ENCODE measurements at places on chromosomes 16 and 17.

DNA sequence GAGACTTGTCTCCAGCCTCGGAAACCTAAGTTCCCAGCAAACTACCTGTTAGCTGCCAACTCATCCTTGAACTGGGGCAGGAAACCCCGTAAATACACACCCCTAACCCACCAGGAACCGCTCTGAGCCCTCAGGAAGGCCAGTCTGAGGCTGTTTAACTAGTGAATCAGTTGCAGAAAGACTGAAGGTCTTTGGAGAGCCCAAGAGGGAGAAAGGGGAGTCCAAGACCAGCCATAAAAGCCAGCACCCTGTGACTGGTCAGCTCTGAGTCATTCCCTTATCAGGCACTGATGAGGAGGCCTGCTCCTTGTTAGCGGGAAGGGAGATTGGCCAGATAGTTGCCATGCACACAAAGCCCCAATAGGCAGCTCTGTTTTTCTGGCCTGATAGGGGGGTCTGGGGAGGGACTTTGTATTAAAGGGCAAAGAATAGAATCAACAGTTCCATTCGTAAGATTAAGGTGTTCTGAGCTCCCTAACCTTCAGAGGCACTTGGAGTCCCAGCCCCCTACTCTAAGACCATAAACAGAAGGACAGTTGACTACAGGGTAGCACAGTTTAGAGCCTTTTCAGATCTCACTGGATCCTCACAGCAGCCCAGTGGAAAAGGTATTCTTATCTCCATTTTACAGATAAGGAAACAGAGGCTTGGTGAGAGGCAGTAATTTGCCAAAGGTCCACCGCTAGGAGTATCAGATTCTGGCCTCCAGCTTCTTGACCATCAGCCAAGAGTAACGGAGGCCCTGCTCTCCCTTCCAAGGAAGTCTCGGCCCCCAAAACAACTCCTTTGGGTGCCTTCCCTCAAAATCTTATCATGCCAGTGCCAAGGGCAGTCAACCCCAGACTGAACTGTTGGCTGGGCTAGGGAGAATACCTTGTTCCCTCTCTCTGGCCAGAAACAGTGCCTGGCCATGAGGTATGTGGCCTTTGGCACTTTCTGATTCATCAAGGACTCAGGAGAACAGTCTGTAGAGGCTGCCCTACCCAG is 2.2 kb upstream of the KRT19 start:
- no peak for DNase-seq

- DNase-seq, result no peak
Measured at GRCh38 chr17:33637534-33637933, 344.4 kb upstream of the ASIC2 start.

GRCh38 chr17:1490643-1491442 is 1.6 kb downstream of the MYO1C start:
- DNase-seq, result peak; percentile 45

- no peak for DNase-seq
Measured at GRCh38 chr16:23554536-23554935, 2.6 kb downstream of the EARS2 start.

DNA sequence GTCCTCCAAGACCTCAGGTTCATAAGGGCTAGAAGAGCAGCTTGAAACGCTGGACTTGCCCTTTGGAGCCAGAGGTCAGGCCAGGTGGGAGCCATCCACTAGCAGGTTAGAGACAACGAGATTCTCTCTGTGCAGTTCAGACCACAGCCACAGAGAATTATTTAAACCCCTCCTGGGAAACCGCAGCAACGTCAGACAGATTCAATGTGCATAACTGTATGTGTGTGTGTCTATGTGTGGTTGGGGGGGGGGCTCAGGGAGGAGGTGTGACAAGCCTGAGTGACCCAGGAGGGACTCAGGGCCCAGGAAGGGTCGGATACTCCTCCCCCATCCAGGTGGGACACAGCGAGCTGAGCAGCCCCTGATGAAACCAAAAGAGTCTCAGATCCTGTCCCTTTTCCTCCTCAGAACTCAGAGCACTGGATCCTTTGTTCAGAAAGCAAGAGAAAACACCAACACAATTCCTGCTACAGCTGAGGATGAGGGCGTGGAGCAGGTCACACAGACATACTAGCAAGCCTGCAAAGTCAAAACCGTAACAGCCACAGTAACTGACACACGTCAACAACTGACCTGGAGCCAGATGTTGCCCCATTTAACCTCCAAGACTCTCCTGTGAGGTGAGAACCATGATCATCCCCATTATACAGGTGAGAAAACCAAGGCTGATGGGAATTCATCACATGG is 66.8 kb downstream of the XYLT1 start:
- DNase-seq, result no peak

DNA sequence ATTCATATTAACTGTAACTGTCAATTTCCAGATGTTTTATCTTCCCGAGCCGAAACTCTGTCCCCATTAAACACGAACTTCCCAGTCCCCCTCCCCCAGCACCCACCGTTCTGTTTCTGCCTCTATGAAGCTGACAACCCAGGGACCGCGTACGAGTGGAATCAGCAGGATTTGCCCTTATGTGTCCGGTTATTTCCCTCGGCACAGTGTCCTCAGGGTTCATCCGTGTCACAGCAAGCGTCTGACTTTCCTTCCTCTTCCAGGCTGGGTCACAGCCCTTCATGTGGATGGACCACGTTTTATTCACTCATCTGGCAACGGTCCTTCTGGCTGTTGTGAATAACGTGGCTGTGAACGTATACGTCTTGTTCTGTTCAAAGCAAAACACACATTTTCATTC is 31.3 kb downstream of the METRNL start:
- DNase-seq, result no peak

DNA sequence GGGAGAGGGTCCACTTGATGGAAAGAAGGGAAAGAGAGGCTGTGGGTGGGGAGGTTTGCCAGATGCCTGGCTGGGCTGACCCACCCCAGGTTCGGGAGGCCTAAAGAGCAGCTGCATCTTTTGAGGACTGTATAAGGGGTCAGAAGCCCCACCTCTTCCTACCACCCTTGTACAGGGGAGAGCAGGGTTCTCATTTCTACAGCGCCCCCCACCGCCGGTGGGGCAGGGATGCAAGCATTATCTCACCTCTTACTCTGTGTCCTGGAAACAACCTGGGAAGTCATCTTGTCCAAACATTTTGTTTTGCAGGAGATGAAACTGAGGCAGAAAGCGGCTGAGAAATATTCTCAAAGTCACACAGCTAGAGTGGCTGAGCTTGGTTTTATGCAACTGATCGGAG is 22.5 kb upstream of the CCDC182 start:
- DNase-seq, result no peak

GRCh38 chr17:32275060-32276042 is 9.7 kb downstream of the RHBDL3 start:
- no peak for DNase-seq

- DNase-seq, result no peak
Measured at GRCh38 chr17:68850749-68851510, 104.3 kb downstream of the ABCA8 start.

DNA sequence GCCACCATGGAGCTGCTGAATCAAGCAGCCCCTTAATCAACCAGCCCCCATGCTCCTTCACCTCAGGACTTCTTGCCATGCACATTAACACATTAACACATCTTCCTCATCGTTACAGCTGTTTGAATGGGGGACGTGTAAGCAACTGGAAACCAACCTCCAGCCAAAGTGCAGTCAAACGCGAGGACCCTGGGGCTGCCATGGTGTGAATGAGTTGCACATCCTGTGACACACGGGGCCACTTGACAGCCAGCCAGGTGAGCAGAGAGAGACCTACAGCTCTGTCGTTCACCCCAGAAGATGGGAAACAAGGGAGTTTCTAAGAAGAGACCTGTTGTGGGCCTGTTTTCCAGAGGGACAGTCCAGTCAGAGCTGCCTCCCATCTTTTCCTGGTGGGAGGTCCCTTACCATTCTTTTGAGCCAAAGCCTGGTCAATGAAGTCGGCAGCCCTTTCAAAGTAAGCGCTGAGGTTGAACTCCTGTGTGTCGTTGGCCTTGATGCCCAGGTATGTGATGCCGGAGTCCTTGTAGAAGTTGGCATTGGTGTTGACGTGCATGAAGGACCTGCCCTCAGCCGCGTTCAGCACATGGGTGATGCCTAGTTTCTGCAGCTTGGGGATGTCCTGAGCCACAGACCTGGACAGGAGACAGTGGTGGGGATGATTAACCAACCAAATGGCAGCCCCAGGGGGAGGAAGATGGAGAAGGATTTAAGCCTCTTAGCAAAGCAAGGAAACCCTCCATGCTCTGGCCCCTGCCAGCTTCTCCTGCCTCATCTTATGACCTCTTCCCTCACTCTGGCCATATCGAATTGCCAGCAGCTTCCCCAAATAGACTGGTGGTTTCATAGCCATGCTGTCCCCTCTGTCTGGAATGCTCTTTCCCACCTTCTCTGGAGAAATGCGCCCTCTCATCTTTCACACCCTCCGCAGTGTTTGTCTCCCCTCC is 4.2 kb downstream of the DUSP3 start:
- no peak for DNase-seq

- no peak for DNase-seq
Measured at GRCh38 chr17:72884066-72884465, 208.4 kb downstream of the SLC39A11 start.

DNA sequence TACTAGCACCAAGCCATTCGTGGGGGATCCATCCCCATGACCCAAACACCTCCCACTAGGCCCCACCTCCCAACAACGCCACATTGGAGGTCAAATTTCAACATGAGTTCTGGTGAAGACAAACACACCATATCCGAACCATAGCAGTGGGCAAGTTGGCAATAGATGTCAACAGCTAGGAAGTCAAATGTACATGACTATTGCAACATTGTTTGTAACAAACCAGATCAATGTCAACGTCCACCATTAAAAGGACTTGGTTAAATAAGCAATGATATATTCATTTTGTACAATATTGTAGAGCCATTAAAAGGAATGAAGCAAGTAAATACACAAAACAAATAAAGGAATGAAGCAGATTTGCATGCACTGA is 26.5 kb upstream of the CIITA start:
- no peak for DNase-seq

DNA sequence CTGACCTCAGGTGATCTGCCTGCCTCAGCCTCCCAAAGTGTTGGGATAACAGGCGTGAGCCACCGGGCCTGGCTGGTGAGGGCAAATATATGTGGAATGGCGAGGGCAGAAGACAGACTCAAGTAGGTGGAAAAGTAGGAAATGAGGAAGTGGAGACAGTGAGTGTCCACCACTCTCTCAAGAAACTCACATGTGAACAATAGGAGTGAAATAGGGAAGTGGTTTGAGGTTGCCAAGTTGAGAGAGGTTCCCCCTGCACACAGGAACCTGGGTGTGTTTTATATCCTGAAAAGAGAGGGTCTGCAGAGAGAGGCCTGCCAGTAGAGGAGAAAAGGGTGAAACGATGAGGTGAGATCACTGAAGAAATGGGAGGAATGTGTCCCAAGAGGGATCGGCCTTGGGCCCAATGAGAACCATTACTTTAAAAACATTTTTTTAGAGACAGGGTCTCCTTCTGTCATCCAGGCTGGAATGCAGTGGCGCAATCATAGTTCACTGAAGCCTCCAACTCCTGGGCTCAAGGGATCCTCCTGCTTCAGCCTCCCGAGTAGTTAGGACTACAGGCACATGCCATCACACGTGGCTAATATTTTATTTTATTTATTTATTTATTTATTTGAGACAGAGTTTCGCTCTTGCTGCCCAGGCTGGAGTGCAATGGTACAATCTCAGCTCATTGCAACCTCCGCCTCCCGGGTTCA is 17.1 kb upstream of the CORO1A start:
- DNase-seq, result no peak

DNA sequence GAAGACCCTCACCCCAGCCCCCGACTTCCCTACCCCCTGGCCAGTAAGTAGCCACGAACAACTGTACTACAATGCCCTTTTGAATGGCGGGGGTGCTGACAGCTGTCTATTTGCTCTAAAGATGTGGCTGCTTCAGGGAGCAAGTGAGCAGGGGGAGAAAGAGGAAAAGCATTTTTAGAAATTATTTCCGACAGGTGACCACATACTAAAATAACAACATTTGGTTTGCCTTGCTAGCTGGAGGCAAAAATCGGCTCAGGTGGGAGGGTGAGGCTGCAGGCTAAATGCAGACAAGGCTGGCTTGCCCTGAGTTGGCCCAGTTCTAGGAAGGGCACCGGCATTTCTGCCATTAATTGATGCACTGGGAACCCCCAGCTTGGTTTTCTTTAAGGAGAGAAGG is 188.5 kb downstream of the XYLT1 start:
- DNase-seq, result no peak

DNA sequence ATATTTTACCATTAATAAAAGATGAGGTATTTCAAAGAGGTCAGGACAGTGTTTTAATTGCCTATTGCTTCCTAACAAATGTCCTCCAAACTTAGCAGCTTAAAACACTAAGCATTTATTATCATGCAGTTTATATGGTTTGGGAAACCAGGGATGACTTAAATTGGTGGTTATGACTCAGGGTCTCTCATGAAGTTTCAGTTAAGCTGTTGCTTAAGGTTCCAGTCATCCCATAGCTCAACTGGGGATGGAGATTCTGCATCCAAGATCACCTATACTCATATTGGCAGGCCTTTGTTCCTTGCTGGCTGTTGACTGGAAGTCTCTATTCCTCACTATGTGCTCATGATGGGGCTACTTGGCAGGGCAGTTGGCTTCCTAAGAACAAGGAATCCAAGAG is 1329.9 kb upstream of the GOT2 start:
- DNase-seq, result no peak

DNA sequence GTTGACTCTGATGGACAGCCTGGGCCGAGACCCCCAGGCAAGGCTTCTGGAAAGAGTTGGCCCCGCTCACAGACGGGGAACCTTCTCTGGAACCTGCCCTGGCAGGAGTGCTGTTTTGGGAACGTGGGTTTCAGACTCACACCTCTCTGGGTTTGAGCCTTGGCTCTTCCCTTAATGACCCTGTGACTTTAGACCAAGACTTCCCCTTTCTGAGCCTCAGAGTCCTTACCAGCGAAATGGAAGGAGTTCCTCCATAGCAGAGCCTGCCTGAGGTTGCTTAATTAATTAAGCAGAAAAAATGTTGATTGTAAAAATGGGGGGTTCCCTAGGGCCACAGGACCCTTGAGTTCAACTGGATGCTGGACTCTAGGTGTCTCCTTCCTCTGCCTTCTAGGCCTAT is 408.2 kb downstream of the SEC14L1 start:
- no peak for DNase-seq

DNA sequence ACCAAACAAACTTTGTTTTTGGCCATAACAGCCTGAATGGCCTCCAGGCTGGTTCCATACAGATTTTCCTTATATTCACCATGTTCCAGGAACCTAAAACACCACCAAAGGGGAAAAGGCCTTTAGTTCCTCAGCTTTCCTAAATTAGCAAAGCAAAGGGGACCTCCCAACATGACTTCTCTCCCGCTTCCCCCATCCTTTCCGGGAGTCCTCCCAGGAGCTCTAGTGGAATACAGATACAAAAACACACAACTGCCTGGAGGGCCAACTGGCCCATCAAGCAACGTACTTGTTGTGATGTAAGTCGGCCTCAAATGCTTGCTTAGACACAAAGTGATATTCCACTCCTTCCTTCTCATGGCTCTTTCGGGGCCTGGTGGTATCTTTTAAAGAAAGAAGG is 22.1 kb downstream of the MPP3 start:
- DNase-seq, result no peak

GRCh38 chr17:7557775-7558543 is 591 bp upstream of the TNFSF13 start:
- no peak for DNase-seq
